ENCODE measurements at places on chromosomes 2 and 18.

- DNase-seq: no peak
Observed at GRCh38 chr2:64737547-64737946, 83.8 kb upstream of the SERTAD2 start.

DNA sequence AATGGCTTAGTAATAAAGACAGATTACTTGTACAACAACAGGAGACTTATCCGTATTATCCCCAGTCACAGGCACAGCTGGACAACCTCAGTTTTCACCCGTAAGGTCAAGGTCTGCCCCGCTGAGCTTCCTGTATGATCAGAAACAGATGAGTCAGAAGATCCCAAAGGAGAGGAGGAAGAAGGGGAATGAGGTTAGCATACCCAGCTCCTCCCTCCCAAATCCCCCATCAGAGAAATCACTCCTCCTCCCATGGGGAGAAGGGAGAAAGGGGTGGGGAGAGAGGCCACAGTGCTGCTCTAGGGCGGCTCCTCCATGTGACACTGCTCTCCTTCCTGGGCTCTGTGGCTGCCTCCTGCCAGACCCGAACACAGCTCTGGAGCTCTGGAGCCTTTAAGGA lies 53.8 kb upstream of the SPTBN1 start:
- DNase-seq: no peak

DNA sequence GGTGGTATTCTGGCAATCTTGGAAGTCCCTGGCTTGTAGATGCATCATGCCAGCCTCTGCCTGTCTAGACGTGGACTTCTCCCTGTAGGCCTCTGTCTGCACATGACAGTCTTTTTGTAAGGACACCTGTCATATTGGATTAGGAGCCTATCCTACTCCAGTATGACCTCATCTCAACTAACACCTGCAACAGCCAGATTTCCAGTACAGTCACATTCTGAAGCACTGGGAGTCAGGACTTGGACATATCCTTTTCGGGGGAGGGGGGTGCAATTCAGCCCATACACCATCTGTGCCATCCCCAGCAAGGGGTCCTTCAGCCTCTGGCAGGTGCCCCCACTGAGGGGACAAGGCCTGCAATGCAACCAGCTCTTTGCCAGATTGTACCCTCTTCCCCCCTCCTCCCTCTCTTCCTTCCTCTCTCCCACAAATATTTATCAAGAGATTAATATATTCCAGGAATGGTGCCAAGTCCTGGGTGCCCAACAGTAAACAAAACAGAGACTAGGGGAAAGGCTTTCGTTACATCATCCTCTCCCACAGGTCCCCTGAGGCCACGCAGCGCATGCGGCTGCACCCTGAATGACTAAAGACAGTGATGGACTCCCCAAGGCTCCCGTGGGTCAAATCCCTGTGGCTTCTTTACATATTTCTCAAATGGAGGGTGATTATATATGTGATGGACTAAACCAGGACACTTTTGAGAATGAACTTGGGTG lies 20.5 kb upstream of the MYCN start:
- no peak for DNase-seq

GRCh38 chr2:222261504-222261903 lies 37.3 kb downstream of the PAX3 start:
- DNase-seq: no peak

GRCh38 chr18:66553824-66554223 lies 50.1 kb downstream of the CDH19 start:
- no peak for DNase-seq

GRCh38 chr18:62432176-62432575 lies 90.6 kb upstream of the ZCCHC2 start:
- no peak for DNase-seq

GRCh38 chr18:70462078-70462439 lies 173.2 kb downstream of the SOCS6 start:
- DNase-seq: no peak

- no peak for DNase-seq
Observed at GRCh38 chr2:239727776-239728600, 297.2 kb downstream of the NDUFA10 start.

DNA sequence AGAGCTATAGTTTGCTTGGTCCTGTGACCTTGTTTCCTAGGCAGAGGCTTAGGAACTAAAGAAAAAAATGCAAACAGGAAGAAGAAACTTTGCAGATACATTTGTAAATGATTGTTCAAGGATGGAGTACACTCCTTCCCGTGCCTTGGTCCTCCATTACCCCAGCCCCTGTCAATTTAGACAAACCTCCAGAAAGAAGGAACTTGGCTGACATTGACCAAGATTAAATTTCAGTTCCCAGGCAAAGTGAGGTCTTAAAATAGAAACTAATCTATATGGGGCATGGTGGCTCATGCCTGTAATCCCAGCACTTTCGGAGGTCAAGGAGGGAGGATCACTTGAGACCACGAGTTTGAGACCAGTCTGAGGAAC lies 179.9 kb upstream of the FN1 start:
- no peak for DNase-seq

- DNase-seq: no peak
Observed at GRCh38 chr2:122851972-122852531, 1096.6 kb downstream of the TSN start.

GRCh38 chr2:20676353-20677215 lies 9.6 kb downstream of the GDF7 start:
- DNase-seq: peak; percentile 53

DNA sequence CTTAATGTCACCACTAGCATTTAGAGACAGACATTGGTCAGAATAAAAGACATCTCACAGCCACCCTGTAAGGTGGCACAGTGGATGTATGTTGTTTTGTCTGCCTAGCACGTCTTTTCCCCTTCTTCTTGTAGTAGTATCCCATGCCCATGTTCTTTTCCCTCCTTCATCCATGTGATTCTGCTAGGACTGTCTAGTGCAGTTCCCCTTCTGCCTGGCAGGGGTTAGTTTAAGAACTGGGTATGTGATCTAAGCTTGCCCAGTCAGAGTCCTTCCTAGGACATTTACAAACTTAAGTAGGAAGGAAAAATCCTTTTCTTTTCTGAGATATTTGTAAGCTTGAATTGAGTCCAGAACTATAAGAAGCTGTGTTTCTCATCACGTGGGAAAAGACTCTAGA lies 172.3 kb downstream of the BABAM2 start:
- DNase-seq: no peak

- DNase-seq: no peak
Observed at GRCh38 chr18:76507830-76508385, 12.9 kb upstream of the ZNF516 start.

DNA sequence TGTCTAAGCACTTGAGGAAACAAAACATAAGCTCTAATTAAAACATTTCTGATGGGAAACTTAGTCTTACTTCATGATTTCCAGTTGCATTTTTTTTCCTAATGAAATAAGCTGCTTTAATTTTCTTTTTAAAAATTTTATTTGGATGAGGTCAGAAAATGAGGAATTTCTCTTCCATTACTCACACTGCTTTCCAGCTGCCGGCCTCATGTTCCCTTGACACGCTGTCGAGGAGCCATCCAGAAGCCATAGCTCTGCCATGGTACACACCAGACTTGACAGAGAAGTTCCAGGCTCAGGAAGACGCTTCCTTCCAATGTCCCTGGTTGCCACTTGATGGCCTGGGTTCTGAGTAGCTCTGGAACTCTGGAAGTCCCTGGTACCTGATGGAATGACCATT lies 12.1 kb upstream of the MAPRE2 start:
- DNase-seq: no peak

- DNase-seq: no peak
Observed at GRCh38 chr2:197713271-197713670, 8.1 kb downstream of the MARS2 start.

- no peak for DNase-seq
Observed at GRCh38 chr2:147512206-147512605, 332.6 kb upstream of the ACVR2A start.

DNA sequence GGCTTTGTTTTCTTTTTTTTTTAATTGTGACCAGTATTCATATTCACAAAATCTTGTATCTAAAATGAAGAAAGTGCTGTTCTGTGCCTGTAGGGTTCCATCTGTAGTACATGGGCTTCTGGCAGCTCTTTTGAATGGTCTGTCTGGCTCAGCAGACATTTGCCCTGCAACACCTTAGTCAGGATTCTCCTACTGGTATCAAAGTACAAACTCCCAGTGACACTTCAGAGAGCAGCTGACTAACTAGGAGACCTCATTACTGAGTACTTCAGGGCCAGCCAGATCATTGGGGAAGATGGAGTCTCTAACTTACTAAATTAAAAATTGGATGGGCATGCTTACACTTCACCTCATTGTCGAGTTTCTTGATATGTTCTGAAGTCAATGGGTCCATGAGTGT lies 39.7 kb downstream of the GRHL1 start:
- no peak for DNase-seq

DNA sequence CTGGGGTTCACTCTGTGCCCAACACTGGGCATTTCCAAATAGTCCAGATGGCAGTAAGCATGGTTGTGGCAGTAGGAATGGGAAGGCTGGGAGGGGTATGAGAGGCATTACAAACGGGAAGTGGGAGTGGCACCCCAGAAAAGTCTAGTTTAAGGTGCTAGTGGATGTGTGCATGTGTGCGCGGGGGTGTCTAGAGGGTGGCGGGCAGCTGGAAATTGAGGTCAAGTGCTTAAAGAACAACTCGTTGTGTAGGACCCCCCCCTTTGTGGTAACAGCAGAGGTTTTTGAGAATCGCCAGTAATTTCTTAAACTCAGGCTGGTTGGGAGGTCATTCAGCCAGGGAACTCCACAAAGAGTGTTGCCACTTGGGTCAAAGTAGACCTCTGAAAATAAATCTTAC lies 69.9 kb downstream of the RHBDD1 start:
- DNase-seq: no peak

DNA sequence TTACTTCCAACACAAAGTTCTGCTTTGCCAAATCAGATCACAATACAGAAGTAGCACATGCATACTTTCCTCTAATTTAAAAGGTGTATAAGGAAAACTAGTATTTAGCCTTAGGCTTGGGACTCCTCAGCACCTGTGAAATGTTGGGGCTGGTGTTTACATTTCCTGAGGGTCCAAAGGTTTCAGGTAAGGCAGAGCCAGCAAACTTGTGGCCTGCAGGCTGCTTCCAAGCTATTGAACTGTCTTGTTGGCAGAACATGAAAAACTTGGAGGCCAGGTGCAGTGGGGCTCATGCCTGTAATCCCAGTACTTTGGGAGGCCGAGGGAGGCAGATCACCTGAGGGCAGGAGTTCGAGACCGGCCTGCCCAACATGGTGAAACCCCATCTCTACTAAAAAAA lies 26.5 kb upstream of the GPR39 start:
- DNase-seq: no peak

DNA sequence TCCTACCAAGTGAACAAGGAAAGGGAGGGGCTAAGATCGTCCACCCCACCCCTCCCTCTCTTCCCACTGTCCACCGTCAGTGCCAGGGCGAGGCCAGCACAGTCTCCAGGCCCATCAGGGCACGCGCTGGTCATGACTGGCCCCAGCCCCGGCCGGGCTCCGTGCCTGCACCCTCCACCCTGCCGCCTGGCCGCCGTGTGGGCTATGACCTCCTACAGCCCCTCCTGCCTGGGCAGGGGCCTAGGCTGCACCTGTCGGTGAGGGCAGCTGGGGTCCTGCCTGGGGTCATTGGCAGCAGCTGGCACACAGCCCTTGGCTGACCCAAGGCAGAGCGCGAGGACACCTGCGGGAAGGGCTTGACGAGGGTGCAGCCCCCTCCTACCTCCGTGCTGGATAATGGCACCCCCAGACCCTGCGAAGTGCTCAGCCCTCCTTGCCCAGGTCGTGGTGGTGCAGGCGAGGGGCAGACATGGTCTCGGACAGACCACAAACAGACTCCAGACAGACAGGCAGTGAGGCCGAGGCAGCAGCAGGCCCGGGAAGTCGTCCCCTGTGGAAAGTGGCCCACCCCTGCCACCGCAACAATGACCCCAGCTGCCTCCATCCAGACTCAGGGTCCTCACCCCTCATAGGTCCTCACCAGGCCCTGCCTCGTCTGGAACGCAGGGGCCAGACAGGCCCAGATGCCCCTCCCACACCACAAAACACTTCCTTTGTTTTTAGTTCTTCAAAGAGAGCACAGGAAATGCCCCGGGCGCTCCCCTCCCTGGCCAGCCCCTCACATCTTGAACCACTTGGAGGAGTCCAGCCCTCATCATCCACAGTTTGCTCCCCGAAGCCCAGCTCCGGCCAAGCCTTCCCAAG lies 43.1 kb upstream of the GPC1 start:
- no peak for DNase-seq

DNA sequence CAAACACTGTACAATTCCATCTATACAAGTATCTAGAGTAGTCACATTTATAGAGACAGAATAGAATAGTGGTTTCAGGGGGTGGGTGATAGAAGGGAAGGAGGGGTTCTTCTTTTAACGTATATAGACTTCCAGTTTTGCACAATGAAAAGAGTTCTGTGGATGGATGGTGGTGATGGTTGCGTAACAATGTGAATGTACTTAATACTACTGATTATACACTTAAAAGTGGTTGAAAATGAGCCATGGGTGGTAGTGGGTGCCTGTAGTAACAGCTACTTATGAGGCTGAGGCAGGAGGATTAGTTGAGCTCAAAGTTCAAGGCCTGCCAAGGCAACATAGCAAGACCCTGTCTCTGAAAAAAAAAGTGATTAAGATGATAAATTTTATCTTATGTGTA lies 85.8 kb downstream of the SETBP1 start:
- no peak for DNase-seq

GRCh38 chr2:118388771-118389170 lies 300.5 kb downstream of the INSIG2 start:
- DNase-seq: peak; percentile 5

- no peak for DNase-seq
Observed at GRCh38 chr2:65639156-65639864, 206.9 kb upstream of the SPRED2 start.

DNA sequence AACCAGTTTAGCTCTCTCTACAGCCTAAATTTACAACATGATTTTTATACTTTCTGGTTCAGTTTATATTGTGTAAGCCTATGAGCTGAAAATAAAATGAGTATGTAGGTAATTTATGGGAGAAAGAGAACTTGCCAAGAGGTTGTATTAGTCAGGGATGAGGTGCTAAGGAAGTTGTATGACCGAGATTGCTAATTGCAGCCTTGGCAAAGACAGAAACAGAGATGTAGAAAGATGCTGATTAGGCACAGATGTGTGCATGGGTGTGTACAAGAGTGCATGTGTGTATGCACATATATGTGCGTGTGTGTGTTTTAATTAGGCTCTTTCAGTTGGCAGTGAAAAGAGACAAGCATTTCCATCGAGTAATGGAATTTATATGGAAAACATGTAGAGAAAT lies 213.9 kb downstream of the FBXO15 start:
- no peak for DNase-seq

DNA sequence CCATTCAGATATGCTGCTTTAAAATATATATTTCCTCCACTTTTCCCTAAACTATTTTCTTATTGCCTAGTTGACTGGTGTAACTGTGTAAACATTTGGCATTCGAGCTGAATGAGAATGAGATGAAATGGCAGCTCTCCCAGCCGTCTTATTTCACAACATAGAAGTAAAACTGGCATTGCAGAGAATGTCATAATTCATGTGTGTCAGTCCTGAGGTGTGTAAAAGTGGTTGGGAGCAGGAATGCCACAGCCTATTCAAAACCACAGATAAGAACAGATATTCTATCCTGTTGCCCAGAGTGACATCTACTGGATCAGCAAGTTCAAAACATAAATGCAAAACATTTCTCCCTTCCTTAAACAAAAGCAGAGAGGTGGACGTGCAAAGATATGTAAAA lies 565.5 kb upstream of the CHAC2 start:
- DNase-seq: peak; percentile 87

Data from HT-29 (cell line).